ENCODE measurements at places on chromosomes 1 and 21. TPM values are rescaled to one million over a fixed set of nuclear protein-coding genes. Genes with fewer than 3 reads are reported as not detected.

DNA sequence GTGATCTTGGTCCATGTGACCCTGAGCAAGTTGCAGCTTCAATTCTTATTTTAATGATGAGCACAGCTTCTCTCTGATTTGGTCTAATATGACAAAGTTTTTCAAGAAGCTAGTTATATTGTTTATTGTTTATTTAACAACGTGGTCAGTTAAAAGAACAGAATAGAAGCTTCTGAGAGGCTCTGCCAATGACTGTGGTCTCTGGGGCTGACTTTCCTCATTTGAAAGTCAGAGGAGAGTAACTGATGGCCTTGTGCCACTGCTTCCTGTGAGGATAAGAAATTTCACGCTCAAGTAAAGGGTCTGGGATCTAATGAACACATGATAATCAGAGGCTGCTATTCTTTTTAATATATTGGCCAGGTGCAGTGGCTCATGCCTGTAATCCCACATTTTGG is 7.3 kb downstream of the HHIPL2 start:
- H3K4me1 ChIP-seq, result peaks cover 20% of the 10 kb centered on the region
- no peaks in the 10 kb centered on the region for H3K27me3 ChIP-seq
- H3K36me3 ChIP-seq, result no peaks in the 10 kb centered on the region
- no peak overlapping the region for H3K27ac ChIP-seq
- no peak overlapping the region for H3K4me3 ChIP-seq

DNA sequence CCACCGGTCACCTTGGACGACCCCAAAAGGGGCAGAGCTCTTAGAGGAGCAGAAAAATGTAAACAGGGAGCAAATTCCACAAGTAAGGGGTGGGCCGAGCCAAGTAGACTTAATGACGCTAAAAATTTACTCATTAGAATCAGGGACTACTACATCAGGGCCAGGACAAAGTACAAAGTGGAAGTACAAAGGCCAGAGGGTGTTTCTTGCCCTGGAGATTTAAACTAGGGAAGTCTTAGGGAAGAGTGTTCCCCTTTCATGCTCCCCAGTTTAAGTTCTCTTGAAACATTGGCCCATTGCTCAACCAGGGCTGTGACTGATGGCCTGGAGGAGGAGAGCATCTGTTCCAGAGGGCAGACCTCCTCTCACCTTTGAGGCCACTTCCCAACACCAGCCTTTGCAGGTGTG is 48.6 kb downstream of the BACH1 start:
- no peaks in the 10 kb centered on the region for H3K27me3 ChIP-seq
- DNase-seq, result no peak
- H3K4me3 ChIP-seq, result no peak overlapping the region

GRCh38 chr1:93533677-93534076 is 85.8 kb downstream of the FNBP1L start:
- no peak overlapping the region for H3K4me3 ChIP-seq
- no peaks in the 10 kb centered on the region for H3K36me3 ChIP-seq
- no peaks in the 10 kb centered on the region for H3K4me1 ChIP-seq
- DNase-seq, result no peak

GRCh38 chr1:117696561-117696960 is 90.7 kb downstream of the TENT5C start:
- H3K36me3 ChIP-seq, result no peaks in the 10 kb centered on the region
- H3K4me1 ChIP-seq, result no peaks in the 10 kb centered on the region
- no peak for DNase-seq
- no peaks in the 10 kb centered on the region for H3K27me3 ChIP-seq

DYNLT4 gene
- total RNA-seq, result not detected

OR6F1 gene
- not detected for total RNA-seq

OSCP1 gene
- total RNA-seq, result 17.6 TPM

SYT14 gene
- 7.6 TPM for total RNA-seq

PLA2G5 gene
- 5.0 TPM for total RNA-seq

NLRP3 gene
- total RNA-seq, result 0.56 TPM

DONSON gene
- 8.0 TPM for total RNA-seq
